ENCODE measurements at places on chromosomes 4 and X. TPM values are rescaled to one million over a fixed set of nuclear protein-coding genes. Genes with fewer than 3 reads are reported as not detected.

- no peaks in the 10 kb centered on the region for H3K27me3 ChIP-seq
- peaks cover 20% of the 10 kb centered on the region for H3K4me1 ChIP-seq
- no peaks in the 10 kb centered on the region for H3K36me3 ChIP-seq
- DNase-seq, result no peak
- H3K4me3 ChIP-seq, result peak overlapping the region; percentile 41
These were observed 50.0 kb upstream of the TRIM2 start for GRCh38 chr4:153154007-153154975.

GRCh38 chr4:184757810-184758209 is 23.9 kb upstream of the CENPU start:
- H3K4me1 ChIP-seq, result no peaks in the 10 kb centered on the region
- H3K27ac ChIP-seq, result no peak overlapping the region
- DNase-seq, result no peak
- peaks cover 4% of the 10 kb centered on the region for H3K36me3 ChIP-seq
- no peak overlapping the region for H3K4me3 ChIP-seq
- no peaks in the 10 kb centered on the region for H3K27me3 ChIP-seq

GRCh38 chr4:147493307-147493706 is 12.4 kb downstream of the EDNRA start:
- H3K4me3 ChIP-seq, result no peak overlapping the region
- DNase-seq, result no peak
- no peaks in the 10 kb centered on the region for H3K4me1 ChIP-seq
- H3K36me3 ChIP-seq, result no peaks in the 10 kb centered on the region

DNA sequence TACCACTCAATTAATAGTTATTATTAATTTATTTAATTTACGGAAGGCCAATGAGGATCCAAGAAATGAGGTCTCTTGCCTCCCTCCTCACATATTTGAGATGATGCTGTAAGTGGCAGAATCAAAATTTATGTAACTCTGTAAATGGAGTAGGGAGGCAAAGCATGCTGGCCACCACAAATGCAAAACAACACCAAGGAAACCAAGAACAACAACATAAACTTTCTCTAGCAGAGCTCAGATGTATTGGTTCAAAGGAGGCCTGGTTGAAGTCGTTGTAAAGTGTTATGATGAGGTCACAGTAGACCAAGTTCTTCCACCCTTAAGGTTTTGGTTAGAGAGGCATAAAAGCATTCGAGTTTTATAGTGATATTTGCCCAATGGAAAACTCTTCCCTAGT is 194.8 kb upstream of the FAT1 start:
- DNase-seq, result no peak
- H3K27me3 ChIP-seq, result no peaks in the 10 kb centered on the region
- no peaks in the 10 kb centered on the region for H3K36me3 ChIP-seq
- H3K4me3 ChIP-seq, result no peak overlapping the region

GRCh38 chr4:134028421-134028820 is 173.2 kb downstream of the PABPC4L start:
- H3K4me3 ChIP-seq, result no peak overlapping the region
- no peak overlapping the region for H3K27ac ChIP-seq
- no peaks in the 10 kb centered on the region for H3K36me3 ChIP-seq
- no peaks in the 10 kb centered on the region for H3K27me3 ChIP-seq
- H3K4me1 ChIP-seq, result no peaks in the 10 kb centered on the region

DNA sequence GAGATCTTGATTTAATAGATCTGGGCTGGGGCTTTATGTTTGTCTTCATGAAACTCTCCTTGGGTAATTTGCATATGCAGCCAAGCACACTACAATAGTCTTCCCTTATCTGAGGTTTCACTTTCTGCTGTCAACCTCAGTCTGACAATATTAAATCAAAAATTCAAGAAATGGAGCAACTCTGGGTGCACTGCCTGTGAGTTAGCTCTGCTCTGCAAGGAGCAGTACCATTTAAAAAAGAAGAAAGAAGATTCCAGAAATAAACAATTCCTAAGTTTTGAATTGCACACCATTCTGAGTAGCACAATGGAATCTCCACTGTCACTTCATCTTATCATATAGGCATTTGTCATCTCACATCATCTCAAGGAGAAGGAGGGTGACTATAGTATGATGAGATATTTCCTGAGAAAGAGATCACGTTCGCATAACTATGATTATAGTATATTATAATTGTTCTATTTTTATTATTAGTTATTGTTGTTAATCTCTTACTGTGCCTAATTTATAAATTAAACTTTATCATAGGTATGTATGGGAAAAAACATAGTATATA is 9.4 kb downstream of the FNIP2 start:
- DNase-seq, result no peak
- no peaks in the 10 kb centered on the region for H3K27me3 ChIP-seq
- peaks cover 58% of the 10 kb centered on the region for H3K4me1 ChIP-seq
- H3K27ac ChIP-seq, result no peak overlapping the region

DNA sequence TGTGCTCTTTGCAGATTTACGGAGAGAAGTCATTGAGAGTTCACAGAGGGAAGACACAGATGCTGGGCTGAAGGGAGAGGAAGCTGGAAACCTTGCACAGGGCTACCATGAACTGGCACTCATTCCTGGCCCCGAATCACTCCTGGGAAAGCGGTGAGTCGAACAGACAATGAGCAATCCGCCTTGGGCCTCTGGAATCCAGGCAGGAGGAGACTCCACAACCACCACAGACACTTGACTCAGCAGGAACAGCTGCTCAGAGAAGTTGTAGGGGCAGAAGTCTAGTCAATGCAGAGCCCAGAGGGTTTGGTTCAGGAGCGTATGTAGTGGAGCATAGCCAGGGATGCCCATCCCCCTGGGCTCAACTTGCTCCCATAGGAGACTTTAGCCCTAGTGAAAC is 62.8 kb upstream of the GRIA3 start:
- H3K27me3 ChIP-seq, result no peaks in the 10 kb centered on the region
- no peak overlapping the region for H3K27ac ChIP-seq
- no peaks in the 10 kb centered on the region for H3K36me3 ChIP-seq
- H3K4me3 ChIP-seq, result no peak overlapping the region
- H3K4me1 ChIP-seq, result no peaks in the 10 kb centered on the region

DNA sequence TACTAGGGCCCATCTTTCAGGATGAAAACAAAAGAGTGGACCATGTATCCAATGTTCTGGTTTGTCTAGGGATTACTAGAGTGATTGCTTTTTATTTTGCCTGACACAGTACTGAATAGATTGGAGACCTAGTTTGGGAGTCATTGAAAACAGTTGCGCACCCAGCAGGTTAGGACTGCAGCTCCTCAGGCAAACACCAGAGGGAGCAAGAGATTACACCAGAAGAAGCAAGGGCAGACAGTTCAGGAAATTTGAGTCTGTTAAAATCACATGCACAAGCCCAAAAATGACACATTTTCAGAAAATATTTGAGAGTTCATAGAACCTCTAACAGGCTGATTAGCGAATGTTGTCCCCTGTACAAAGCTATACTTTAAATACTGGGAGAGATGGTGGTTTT is 55.6 kb downstream of the CYLC1 start:
- no peak overlapping the region for H3K27ac ChIP-seq
- no peak overlapping the region for H3K4me3 ChIP-seq
- H3K36me3 ChIP-seq, result no peaks in the 10 kb centered on the region

DNA sequence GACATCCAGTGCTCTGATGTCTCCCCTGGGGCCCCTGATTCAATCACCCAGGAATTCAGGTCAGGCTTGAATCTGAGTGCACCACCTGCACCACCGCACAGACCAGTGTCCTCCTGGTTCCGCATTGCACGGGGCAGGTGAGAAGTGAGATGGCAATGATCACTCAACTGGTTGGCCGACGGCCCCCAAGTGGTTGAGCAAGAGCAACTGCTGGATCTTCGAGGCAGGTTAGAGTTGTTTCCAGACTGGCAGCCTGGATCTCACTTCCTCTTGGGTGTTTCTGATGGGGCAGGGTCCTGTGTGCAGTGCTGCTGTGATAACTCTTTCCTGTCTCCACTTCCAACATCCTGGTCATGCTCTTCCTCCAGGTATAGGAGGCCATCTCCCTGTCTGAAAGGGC is 50.4 kb downstream of the C4orf50 start:
- no peak overlapping the region for H3K27ac ChIP-seq
- no peak for DNase-seq
- H3K36me3 ChIP-seq, result no peaks in the 10 kb centered on the region
- H3K4me3 ChIP-seq, result no peak overlapping the region

DNA sequence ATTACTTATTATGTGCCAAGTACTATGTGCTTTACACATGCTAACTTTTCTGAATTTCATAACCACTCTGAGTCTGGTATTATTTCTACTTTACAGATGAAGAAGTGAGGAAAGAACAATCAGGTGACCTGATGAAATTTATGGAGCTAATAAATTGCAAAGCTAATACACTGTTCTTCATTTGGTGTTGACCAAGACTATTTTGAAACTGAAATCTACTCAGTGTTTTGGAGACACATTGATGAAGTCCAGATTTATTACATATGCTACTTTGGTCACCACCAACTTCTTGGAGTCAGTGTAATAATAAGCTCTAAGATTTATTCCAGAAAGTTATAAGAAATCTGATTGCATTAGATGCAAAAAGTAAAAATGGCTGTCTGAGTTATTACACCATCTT is 637.9 kb downstream of the FAT4 start:
- H3K4me3 ChIP-seq, result no peak overlapping the region
- H3K4me1 ChIP-seq, result no peaks in the 10 kb centered on the region
- no peaks in the 10 kb centered on the region for H3K36me3 ChIP-seq
- no peak for DNase-seq

GRCh38 chrX:152930516-152930915 is 32.6 kb downstream of the ZNF185 start:
- H3K36me3 ChIP-seq, result no peaks in the 10 kb centered on the region
- H3K4me3 ChIP-seq, result no peak overlapping the region
- H3K27ac ChIP-seq, result no peak overlapping the region
- peaks cover 7% of the 10 kb centered on the region for H3K4me1 ChIP-seq
- no peak for DNase-seq
- H3K27me3 ChIP-seq, result no peaks in the 10 kb centered on the region

GRCh38 chr4:119930546-119930945 is 136.1 kb downstream of the MAD2L1 start:
- H3K4me1 ChIP-seq, result no peaks in the 10 kb centered on the region
- no peak overlapping the region for H3K27ac ChIP-seq
- no peaks in the 10 kb centered on the region for H3K27me3 ChIP-seq
- no peaks in the 10 kb centered on the region for H3K36me3 ChIP-seq
- no peak for DNase-seq
- no peak overlapping the region for H3K4me3 ChIP-seq

GRCh38 chrX:137044893-137045292 is 11.1 kb upstream of the GPR101 start:
- no peaks in the 10 kb centered on the region for H3K4me1 ChIP-seq
- H3K27ac ChIP-seq, result no peak overlapping the region
- H3K4me3 ChIP-seq, result no peak overlapping the region
- no peaks in the 10 kb centered on the region for H3K36me3 ChIP-seq
- DNase-seq, result no peak

DNA sequence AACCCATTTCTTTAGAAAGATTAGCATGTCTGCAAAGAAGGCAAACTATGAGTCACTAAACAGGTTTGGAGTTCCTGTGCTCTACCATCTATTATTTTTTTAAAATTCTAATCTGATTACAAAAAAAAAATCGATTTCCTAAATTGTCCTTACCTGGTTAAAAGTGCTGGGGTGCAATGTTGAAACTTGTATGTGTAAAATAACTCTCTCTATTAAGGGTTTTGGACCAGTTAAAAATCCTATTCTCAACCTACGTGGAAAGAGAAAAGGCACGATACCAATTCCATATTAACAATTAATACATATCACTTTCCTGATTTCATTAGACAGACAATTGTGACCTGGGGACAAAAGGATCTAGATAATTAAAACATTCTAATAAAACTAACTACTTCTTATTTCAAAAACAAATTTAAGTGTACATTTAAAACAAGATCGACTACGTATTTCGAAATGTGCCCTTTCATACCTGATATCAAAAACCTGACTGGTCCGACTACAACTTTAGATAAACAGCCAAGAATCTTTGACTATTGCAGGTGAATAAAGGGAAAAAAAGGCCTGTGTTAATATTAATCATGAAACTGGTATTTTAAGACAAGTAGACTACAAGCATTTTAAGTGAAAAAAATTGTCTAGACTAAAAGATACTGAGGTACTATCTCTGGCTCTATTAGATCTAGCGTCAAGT is 21.2 kb downstream of the AADAT start:
- H3K27me3 ChIP-seq, result no peaks in the 10 kb centered on the region
- H3K4me3 ChIP-seq, result no peak overlapping the region
- H3K27ac ChIP-seq, result no peak overlapping the region
- no peaks in the 10 kb centered on the region for H3K36me3 ChIP-seq
- no peaks in the 10 kb centered on the region for H3K4me1 ChIP-seq

DNA sequence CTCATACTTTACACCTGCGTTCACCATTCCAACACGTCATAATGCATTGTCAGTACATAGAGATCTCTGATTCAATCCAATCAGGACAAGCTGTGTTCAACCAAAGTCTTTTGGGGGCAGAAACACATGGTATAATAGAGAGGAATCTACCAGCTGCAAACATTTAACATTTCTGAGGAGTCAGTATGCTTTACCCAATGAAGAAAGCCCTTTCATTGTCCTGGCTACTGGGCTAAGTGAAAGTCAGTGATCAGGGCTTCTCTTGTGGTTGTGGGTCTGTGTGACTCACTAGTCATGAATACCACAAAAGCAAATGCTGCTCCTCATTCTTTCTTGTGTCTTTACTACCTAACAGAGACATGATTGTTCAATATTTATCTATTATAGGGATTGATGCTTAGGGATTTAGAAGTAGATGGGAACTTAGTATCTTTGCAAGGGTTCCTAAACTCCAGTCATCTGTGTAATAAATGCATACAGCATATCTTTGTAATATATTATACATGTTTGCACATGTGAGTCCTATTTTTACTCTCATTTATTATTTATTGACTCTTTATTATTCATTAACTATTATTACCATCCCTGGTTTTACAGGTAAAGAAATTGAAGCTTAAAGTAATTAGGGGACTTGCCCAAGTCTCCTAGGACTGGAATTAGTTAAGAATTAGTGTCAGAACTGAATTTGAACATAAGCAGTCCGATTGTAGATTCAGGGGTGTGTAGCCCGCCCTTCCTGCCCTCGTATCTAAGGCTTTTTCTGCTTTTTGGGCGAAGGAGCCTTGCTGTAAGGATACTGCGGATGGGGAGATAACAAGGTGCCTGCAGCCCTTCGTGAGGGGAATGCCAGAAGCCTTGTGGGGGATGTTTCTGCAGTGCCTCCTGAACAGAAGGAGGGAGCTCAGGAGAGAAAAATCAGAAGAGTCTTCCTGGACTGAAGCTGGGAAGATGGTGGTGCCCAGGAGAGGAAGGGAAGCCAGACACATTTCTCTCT is 353.1 kb upstream of the BOD1L1 start:
- H3K4me3 ChIP-seq, result no peak overlapping the region
- no peak for DNase-seq
- no peak overlapping the region for H3K27ac ChIP-seq
- H3K4me1 ChIP-seq, result peaks cover 24% of the 10 kb centered on the region

- no peaks in the 10 kb centered on the region for H3K27me3 ChIP-seq
- H3K4me3 ChIP-seq, result no peak overlapping the region
- no peak overlapping the region for H3K27ac ChIP-seq
- no peaks in the 10 kb centered on the region for H3K4me1 ChIP-seq
- H3K36me3 ChIP-seq, result no peaks in the 10 kb centered on the region
- DNase-seq, result no peak
These were observed 48.9 kb upstream of the TENM3 start for GRCh38 chr4:182194091-182194824.

The PCSK1N gene
- total RNA-seq, result 110 TPM

The STEEP1 gene
- 8.2 TPM for total RNA-seq

The WDR17 gene
- total RNA-seq, result 3.9 TPM

The L1CAM gene
- total RNA-seq, result 7.9 TPM

The AMER1 gene
- total RNA-seq, result 7.6 TPM

The GIMD1 gene
- total RNA-seq, result not detected

Measured in body of pancreas (tissue), 4 donors.